ENCODE measurements at places on chromosomes 13 and 19.

DNA sequence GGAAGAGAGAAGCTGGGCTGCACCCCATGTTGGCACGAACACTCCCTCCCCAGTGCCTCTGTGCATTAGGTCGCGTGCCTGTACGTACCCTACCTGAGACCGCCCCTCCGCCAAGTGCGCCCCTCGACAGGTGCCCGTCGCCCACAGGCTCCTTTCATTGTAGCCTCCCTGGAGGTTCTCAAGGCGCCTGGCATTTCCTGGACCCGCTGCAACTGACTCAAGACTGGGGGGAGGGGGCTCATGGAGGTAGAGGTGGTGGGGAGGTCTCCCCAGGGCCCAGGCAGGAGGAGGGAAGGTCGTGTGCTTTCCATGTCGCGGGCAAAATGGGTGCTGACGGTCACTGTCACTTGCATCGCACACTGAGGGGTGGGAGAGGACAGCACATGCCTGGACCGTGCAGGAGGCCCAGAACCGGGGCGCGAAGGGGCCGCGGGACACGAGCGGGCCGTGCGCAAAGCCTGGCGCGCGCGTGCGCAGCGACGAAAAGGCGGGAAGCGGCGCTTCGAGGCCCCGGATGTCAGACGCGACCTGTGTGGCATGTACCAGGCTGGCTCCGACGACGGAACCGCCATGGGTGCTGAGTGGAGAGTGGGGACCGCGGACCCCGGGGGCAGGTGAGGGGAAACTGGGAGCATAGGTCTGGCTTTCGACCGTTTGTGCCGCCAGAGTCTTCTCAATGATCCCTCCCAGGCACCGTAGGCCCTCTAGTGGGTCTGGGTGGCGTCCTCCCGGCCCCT lies 16.5 kb downstream of the NFIX start:
- no peak for DNase-seq

- no peak for DNase-seq
Measured at GRCh38 chr13:62357887-62358645, 942.4 kb upstream of the PCDH20 start.

GRCh38 chr13:46345398-46345797 lies 41.7 kb downstream of the RUBCNL start:
- DNase-seq = no peak

DNA sequence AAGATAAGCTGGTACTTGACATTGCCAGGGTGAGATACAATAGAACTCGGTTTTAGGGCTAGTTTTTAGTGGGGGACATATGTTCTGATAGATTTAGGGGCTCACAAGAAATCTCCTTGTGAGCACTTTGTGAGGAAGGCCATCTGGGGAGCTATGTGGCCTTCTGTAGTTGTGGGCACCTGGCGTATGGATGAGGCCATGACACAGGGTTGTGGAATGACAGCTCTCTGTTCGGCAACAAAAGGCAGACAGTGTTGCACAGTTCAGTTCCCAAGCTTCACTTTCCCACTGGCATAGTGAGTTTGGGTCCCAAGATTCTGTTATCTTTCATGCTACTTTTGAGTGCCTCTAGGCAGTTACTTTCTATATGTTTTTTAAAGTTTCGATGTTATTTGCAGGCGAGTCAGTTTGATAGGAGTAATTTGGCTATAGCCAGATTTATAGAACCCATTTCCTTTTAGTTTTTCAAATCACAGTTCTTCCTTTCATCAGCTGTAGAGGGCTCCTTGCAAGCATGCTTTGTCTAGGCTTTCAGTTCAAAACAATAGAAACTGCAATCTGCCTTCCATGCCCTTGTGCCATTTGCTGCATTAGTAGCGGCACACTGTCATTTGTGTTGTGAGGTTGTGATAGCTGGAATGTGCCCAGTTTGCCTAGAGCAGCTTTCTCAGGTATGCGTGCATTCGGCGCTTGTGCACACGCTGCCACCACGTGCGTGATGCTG lies 70.6 kb upstream of the TEX29 start:
- DNase-seq = no peak

DNA sequence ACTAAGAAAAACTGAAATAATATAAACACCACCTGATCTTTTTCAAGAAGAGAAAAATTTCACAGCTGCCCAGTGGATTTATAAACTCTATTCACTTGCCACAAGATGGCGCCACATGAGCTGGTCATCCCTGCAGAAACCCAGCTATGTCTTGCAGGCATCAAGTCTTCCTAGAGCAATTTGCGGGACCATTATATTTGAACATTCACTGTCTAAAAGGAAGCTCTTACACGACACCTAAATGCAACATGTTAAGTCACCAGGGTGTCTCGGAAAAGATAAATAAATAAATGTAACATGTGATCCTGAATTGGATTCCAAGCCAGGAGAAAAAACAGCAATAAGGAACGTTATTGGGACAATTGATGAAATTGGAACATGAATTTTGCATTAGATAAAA lies 20.3 kb upstream of the AKT2 start:
- peak; percentile 24 for DNase-seq

DNA sequence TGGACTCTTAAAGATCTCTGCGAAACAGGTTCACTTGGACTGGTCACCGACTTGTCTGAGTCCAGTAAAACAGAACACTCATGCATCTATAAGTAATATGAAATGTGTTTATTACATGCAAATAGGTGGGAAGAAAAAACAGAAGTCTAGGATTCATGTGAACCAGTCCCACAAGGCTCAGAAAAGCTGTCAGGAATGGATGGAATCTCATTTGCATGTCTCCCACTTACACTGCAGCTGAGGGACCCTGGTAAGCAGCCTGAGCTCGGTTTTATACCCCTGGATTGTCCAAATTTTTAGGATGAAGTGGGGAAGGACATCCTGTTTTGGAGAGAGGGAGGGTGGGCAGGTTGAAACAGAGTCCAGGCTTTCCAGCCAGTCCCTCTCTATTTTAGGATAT lies 1545.1 kb upstream of the PCDH20 start:
- DNase-seq = no peak

Data from activated T-helper 1 cell treated with anti-CD3 and anti-CD28 coated beads, Interleukin-2, amount 50 U/mL, for 16 hours (primary cell).